ENCODE measurements at places on chromosomes 7 and 10.

GRCh38 chr7:100799037-100799896 is 28.1 kb downstream of the EPHB4 start:
- DNase-seq = peak; percentile 11

- DNase-seq = no peak
Measured at GRCh38 chr7:93958651-93959050, 37.1 kb downstream of the GNG11 start.

- no peak for DNase-seq
Measured at GRCh38 chr7:78153285-78153684, 354.7 kb downstream of the PHTF2 start.

GRCh38 chr10:1074748-1075308 is 18.6 kb downstream of the WDR37 start:
- no peak for DNase-seq

GRCh38 chr7:117630501-117630900 is 150.7 kb downstream of the CFTR start:
- DNase-seq = no peak

DNA sequence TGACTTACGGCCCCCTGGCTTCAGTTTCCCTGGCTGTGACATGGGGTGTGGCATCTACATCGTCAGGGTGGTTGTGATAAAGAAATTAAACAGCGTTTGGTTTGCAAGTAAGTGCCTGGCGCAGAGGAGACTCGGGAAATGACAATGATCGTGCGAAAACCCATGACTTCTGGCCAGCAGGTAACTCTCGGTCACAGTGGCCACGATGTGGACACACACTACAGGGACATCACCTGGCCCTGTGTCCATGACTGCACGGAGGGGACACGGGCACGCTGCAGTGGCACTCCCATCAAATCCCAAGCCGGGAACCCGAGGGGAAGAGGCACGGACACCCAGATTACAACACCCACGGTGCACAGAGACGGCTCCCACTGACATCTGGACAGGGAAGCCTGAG is 28.7 kb downstream of the PAPOLB start:
- no peak for DNase-seq

DNA sequence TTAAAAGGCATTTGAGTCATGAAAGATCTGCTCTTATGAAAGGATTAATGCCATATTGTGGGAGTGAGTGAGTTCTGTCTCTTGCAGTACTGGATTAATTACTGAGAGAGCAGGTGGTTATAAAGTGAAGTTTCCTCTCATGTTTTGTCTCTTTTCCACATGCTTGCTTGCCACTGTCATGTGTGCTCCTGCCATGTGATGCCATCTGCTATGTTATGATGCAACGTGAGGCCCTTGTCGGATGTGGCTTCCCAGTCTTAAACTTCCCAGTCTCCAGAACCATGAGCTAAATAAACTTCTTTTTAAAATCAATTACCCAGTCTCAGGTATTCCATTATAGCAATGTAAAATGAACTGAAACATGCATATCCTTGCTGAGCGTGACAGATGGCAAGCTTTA is 22.7 kb upstream of the TCTN3 start:
- no peak for DNase-seq

- DNase-seq = no peak
Measured at GRCh38 chr10:124728071-124728829, 15.9 kb downstream of the FAM53B start.

DNA sequence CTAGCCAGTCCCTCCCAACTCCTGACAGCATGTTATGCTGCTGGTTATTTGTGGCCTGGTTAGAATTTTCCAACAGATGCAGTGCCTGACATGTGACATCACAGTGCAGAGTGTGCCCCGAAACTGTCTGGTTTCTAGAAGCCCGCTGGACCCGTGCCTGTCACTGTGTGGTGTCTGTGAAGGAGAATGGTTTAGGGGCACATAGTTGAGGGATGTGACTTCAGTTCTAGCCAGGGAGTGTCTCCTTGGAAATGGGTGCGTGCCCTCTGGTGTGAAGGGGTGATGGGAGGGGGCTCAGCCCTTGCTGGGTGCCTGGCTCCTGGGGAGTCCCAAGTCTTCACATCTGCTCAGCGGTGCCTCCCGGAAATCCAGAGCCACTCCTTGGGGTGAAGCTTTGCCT is 303.6 kb downstream of the GLRX3 start:
- no peak for DNase-seq

DNA sequence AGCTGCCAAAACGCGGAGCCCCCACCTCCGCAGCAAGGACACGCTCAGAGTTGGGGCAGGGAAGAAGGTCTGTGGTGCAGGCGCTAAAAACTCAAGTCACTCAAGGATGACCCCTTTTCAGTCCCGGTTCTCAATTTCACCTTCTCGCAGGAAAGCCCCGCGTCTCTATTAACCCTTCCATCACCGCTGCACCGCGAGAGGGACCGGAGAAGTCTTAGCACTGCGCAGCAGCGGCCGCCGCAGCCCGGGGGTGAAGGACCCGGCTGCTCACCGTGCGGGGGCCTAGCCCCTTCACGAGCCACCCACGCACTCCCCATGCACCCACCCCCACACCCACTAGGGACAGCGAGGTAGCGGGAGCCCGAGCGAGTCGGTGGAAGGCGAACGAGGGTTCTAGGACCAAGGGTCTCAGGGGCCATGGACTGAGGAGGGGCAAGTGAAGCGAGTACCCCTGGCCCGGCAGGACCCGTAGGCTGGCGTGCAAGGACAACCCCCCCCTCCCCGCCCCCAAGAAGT is 162.9 kb downstream of the SH3PXD2A start:
- no peak for DNase-seq

GRCh38 chr10:116723428-116724281 is 18.7 kb downstream of the HSPA12A start:
- no peak for DNase-seq

GRCh38 chr7:127437241-127437640 is 44.7 kb upstream of the ZNF800 start:
- DNase-seq = no peak

DNA sequence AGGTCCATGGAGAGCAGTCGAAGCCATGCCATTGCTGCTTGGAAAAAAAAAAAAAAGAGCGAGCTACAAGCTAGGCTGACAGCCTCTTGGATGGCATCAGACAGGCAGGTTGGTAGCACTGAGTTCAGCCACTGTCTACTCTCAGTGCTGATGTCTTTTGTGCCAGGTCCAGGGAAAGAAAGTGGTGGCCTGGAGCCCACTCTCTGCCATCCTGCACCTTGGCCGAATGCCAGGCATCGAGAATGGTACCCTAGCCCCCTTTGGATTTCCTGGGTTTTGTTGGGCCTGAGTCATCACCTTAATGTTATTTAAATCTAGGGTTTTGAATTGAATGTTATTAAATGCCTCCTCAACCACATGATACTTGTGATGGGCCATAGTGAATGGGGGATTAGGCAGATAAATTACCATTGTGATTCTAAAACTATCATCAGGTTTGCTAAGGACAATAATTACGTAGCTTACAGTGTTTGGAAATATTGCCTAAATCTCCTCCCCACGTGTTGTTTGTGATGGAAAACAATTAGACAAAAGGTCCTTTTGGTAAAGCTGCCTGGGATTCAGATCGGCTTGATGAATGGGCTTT is 195.7 kb upstream of the GPR26 start:
- DNase-seq = no peak

- no peak for DNase-seq
Measured at GRCh38 chr7:75559976-75560365, 67.9 kb downstream of the SPDYE5 start.

DNA sequence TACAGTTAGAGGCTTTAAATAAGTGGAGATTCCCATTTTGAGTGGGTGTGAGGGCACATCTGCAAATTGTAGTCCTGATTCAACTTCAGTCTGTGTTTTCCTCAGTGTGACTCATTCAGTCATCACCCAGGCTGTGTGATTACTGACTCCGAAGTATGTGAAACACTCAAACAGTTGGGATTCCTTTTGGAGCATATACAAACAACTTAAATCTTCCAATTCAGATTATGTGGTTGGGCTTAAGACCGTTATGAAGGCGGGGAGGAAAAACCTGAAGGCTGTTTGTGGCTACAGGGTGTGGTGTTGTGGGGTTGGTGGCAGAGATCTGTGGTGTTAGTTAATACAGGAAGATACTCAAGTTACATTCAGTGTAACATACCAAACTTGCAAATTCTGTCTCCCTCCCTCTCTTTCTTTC is 259.7 kb upstream of the FERD3L start:
- no peak for DNase-seq

GRCh38 chr10:100341953-100342626 is 4.9 kb upstream of the SCD start:
- DNase-seq = no peak

GRCh38 chr7:38367301-38367890 is 94.0 kb upstream of the TARP start:
- no peak for DNase-seq

GRCh38 chr7:964401-965231 is 10.1 kb upstream of the ADAP1 start:
- DNase-seq = no peak

GRCh38 chr10:31594347-31594873 is 275.4 kb downstream of the ZEB1 start:
- DNase-seq = no peak

GRCh38 chr7:80478683-80479082 is 33.2 kb downstream of the GNAT3 start:
- DNase-seq = no peak

DNA sequence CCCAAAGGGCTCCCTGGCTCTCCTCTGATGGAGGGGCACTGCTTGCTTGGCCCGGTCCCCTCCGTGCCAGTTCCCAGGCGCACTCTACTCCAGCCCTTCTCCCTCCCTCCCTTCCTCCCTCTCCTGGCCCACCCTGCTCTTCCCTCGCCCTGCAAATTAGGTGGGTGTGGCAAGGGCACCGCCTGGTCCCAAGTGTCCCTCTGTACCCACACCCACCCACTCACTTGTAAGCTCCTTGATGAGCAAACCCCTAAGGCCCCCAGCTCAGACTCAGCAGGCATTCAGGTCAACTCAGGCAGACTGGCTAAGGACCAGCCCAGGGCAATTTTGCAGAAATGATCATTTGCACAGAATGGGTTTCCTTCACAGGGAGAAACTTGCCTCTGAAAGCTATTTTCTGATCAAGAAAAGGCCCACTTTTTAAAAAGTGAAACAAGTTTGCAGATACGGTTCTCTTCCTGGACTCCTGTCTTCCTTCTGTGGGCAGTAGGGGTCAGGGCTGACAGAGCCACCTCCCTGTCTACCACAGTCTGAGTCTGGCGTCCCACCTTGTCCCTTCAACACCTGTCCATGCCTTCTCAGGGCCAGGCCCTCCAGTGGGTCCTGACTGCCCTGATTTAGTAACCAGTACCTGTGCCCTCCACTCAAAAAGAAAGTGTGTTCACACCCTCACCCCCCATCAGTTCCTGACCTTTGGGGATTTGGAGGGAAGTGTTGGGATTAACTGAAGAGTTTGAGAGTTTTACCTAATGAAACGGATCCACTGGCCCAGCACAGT is 28.3 kb downstream of the C10orf71 start:
- DNase-seq = no peak

DNA sequence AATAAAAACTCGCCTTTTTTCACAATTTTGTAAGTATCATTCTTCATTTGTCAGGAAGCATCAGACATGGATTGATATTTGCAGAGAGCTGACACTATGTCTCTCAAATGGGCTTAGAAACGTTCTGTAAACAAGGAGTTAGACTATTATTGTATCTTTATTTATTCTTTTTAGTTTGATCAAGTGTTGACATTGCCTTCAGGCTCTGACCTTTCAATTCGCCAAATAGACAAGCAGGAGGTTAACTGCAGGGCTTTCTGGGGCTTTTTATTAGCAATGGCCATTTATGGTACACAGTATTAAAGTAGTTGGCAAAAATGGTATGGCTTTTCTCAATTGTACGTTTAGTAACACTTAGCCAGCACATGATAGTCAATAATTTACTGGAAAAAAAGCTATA is 221.7 kb downstream of the ZWINT start:
- DNase-seq = no peak

DNA sequence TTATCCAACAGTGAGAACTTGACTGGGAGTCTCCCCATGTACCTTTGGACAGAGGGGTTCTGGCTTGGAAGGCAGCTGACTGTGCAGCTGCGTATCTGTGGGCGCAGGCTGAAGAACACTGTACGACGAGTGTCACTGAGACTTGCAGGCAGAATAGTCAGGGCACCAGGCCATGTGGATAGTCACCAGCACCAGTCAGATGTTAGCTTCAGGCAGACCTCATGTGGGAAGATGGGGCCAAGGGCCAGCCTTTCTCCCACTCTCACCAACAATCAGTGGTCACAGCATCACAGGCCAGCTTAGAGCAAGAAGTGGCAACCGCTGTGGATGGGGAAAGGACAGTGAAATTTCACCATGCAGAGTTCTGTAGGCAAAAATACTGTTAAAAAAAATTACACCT is 43.4 kb upstream of the GJD4 start:
- no peak for DNase-seq

GRCh38 chr7:138396251-138397070 is 63.6 kb upstream of the TRIM24 start:
- DNase-seq = no peak

- DNase-seq = no peak
Measured at GRCh38 chr10:132960631-132961419, 18.5 kb upstream of the CFAP46 start.

DNA sequence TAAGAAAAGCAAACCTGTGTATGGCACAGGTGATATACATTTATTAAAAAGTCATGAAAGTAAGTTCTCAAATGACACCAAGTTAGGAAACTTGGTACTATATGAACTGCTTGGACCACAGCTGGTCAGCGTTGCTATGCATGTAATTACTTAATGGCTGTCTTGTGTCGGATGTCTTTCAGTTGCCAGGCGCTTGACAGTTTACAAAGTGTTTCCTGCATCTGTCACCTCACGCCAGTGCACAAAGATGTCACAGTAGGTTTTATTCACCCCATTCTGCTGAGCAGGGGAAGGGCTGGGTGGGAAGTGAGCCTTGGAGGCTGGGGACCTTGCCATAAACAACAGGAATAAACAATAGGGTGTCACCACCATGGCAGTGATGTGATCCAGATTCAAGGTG is 35.8 kb downstream of the ADAM12 start:
- DNase-seq = no peak

- DNase-seq = no peak
Measured at GRCh38 chr10:26579256-26580063, 118.0 kb upstream of the PDSS1 start.

DNA sequence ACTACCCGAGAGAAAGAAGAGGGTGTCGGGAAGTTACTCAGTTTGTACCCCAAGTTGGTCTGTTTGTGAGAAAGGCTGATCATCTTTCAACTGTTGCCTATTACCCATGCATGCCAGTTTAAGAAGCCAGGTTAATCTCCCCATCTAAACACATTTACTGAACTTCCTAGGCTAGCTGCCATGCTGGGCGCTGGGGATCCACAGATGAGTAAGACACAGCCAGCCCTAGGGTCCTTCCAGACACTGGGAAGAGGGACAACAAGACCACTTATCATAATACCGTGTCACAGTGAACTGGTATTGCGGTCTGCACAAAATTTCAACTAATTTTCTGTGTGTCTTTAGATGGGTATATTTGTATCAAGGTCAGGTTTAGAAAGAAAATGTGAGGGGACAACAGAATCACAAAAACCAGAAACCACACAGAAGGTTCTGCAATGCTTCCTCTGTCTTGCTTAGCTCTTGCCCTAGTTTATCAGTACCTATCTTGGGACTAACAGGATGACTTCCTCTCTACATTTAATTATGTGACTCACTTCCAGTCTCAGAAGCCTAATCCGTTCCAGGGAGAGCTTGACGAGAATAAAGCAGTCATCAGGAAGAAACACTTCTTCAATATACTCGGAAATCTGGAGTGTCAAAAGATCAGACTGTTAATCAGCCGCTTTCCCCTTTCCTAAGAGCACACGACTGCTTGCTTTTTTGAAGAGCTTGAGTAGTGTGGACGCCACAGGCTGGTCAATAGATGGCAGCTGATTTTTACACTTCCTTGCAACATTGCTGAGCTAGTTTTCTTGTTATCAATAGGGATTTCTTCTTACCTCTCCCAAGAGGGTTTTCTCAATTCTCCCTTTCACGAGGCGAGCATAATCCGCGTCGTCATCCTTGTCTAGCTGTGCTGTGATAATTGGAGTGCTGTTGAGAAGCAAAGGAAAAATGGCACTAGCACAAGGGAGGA is 45.7 kb downstream of the POLR3A start:
- DNase-seq = no peak
